ENCODE measurements at places on chromosomes 5 and 9.
A peak's percentile ranks its signal among the peaks of the same experiment; 100 is the strongest.

- no peak for DNase-seq
These were observed 57.3 kb downstream of the TRIO start for GRCh38 chr5:14200312-14200990.

GRCh38 chr9:132440735-132441134 lies 30.7 kb downstream of the CFAP77 start:
- no peak for DNase-seq

GRCh38 chr9:16032799-16033198 lies 480.0 kb downstream of the CCDC171 start:
- peak; percentile 22 for DNase-seq

- no peak for DNase-seq
These were observed 52.3 kb downstream of the FBXO38 start for GRCh38 chr5:148436029-148436428.

GRCh38 chr9:126880947-126881332 lies 20.5 kb downstream of the ZBTB34 start:
- no peak for DNase-seq

GRCh38 chr9:28774433-28775235 lies 1201.4 kb upstream of the C9orf72 start:
- DNase-seq: no peak

- DNase-seq: no peak
These were observed 2.0 kb downstream of the S100Z start for GRCh38 chr5:76851728-76852369.

DNA sequence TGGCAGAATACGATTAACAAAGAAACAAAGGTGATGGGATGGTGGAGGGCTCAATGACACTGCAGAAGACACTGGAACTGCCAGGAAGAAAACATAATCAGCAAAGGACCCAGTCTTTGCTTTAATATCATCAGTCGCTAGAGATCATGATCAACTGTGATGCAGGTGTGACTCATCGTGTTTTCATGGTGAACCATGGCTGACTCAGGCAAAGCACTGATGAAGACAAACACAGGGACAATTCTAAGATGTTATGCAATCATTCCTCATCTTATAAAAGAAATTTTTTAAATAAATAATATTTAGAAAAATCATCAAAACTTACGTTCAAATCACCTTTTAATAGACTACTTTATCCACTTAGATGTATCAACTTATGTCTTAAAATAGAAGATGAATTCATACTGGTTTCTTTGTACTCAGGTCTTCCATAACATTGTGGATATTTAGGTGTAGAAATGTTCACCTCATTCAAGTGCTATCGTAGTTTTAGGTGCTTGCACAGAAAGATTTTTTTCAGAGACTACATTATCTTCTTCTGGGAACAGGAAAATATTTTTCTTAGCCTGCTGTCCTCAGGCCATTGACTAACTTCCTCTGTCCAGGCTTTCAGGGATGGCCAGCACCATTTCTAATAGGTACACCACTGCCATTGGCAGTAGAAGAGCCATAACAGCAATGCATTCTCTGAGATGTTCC lies 673.4 kb upstream of the MEF2C start:
- peak; percentile 71 for DNase-seq

DNA sequence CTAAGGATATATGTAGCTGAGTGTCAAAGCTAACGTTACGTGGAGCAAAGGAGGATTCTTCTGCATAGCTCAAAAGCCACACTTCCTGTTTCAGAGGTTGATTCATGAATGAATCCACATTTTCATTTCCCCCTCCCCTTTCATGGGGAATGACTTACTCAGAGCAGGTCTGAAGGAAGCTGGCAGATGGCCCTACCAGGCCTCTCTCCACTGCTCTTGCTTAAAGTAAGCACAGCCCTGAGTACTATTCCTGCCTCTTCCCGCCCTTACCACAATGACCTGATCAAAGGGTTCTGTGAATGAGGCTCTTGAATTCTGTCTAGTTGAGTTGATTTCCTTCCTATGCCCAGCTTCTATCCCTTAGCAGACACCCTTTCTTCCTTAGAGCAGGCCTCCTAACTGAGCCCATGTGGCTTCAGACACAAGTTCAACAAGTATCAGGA lies 6.3 kb downstream of the IGIP start:
- peak; percentile 75 for DNase-seq

DNA sequence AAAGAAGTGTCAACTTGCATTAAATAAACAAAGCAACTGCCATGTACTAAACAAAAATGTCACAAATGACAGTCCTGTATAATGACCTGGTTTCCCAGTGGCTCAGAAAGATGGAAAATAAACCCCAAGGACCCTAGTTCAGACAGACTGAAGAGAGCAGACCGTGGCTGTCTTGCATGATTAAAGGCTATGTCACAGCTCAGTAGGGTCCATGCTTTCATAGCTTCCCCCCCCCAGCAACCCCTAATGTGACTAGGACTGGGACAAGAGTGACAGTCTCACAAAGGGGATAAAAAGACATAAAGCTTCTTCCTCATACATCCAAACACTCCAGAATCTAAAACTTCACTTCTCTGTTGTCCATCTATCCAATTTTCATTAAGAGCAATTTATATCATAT lies 113.6 kb downstream of the NR6A1 start:
- no peak for DNase-seq

DNA sequence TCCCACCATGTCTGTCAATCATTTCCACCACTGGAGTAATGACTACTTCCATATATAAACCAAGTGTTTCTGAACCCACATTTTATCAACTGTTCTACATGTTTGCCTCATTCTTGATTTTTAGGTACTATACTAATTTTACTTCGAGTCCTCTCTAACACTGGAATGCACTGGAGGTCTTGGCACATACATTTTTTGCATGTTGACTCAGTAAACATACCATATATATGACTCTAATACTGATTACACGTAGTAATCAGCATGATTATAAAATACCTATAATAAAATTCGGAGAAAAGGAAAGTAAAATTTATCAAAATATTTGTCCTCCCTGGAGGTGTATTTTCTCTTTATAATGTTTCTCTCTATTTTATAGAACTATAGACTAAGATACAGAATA lies 621.7 kb upstream of the NUDT12 start:
- DNase-seq: no peak

GRCh38 chr9:71670121-71670520 lies 98.2 kb downstream of the CEMIP2 start:
- DNase-seq: no peak

DNA sequence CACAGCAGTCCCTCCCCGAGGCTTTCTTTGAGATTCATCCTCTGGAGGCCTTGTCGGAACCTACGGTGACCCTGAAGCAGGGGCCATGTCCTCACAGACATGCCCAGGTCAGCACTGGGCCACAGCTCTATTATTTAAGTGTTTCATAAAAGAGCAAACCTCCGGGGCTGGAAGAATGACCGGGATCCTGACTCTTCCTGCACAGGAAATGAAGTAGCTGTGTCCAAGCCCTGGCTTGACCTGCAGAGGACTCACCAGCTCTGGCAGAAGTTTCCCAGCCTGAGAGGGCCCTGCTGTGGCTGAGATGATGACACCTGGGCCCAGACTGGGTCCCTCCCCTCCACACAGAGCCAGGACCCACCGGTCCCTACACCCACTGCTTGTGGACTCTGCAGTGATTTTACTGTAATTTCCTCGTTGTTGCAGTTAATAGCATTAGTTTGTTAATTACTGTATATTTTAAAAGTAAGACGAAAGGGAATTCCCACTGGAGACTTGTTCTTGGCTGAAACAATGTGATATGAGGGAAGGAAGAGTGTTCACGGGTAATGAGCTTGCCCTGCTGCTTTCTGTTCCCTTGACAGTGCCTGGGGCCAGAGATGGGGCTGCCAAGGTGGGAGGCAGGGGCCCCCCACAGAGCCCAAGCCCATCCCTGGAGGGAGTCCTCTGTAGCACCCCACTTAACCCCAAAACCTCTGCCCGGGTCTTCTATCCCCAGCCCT lies 72.2 kb downstream of the PCDH1 start:
- DNase-seq: no peak

- no peak for DNase-seq
These were observed 112.3 kb downstream of the FAM170A start for GRCh38 chr5:119741691-119742090.

GRCh38 chr5:107474716-107475489 lies 195.8 kb downstream of the EFNA5 start:
- DNase-seq: no peak

DNA sequence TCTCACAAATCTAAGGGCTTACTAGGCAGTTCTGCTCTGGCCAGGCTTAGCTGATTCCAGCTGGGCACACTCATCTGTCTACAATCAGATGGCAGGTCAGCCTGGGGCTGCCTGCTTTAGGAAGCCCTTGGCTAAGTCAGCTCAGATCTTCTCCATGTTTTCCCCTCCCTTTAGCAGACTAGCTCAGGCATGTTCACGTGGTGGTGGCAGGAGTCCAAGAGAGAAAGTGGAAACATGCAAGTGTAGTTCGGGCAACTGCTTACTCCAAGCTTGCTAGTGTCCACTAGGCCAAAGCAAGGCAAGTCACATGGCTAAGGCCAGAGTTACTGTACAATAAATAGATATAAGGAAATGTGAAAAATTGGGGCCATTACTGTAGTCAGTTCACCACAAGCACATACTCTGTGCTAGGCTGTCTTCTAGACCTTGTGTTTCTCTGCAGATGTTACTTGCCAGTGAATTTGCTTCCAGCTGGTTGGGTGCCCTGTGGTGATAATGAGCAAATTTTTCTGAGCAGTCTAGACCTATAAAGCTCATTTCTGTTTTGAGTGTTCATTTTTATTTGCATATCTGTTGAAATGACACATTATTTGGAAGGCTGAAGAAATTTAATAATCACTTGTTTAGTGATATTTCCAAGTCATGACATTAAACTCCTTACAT lies 38.3 kb downstream of the RECK start:
- DNase-seq: peak; percentile 79

- no peak for DNase-seq
These were observed 8.1 kb downstream of the HNRNPAB start for GRCh38 chr5:178212241-178213002.

- peak; percentile 37 for DNase-seq
These were observed 814.2 kb upstream of the ZNF608 start for GRCh38 chr5:125560476-125561225.

- no peak for DNase-seq
These were observed 200.0 kb downstream of the AUH start for GRCh38 chr9:91161465-91162300.

DNA sequence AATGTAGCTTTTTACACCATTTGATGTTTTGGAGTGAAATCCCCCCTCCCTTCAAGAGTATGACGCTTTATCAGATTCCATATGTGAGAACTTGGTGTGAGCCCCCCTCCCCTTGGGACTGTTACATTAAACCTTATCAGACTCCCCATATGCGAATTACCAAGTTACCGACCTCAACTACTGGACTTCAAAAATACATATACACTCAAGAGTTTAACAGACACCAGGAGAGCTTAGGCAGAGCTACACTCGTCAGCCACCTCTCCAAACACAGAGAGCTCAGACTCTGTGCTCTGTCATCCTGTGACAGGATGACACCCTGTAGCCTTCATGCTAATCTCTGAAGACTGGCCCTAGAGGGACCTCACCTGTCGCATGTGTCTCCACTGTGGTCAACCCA lies 50.2 kb downstream of the FAM114A2 start:
- DNase-seq: no peak

GRCh38 chr5:162174358-162174974 lies 106.9 kb downstream of the GABRG2 start:
- DNase-seq: no peak

GRCh38 chr5:111975133-111975532 lies 218.1 kb upstream of the NREP start:
- DNase-seq: no peak

DNA sequence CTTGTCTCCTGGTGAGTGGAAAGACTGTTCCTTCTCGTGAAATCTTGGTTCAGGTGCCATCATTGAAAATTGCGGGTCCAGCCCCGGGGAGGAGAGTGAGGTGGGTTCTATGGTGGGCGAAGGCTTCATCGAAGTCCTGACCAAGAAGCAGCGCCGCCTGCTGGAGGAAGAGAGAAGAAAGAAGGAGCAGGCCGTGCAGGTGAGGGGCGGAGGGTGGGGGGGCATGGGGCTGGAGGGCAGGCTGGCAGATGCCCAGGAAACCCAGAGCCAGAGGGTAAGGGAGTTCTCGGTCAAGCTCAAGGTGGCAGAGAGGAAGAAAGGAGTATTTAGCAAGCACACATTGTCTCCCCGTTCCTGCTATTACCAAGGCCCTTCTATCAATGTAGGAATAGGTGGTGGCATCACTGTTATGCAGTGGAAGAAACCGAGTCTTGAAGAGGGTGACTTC lies 24.3 kb upstream of the POMT1 start:
- DNase-seq: no peak

DNA sequence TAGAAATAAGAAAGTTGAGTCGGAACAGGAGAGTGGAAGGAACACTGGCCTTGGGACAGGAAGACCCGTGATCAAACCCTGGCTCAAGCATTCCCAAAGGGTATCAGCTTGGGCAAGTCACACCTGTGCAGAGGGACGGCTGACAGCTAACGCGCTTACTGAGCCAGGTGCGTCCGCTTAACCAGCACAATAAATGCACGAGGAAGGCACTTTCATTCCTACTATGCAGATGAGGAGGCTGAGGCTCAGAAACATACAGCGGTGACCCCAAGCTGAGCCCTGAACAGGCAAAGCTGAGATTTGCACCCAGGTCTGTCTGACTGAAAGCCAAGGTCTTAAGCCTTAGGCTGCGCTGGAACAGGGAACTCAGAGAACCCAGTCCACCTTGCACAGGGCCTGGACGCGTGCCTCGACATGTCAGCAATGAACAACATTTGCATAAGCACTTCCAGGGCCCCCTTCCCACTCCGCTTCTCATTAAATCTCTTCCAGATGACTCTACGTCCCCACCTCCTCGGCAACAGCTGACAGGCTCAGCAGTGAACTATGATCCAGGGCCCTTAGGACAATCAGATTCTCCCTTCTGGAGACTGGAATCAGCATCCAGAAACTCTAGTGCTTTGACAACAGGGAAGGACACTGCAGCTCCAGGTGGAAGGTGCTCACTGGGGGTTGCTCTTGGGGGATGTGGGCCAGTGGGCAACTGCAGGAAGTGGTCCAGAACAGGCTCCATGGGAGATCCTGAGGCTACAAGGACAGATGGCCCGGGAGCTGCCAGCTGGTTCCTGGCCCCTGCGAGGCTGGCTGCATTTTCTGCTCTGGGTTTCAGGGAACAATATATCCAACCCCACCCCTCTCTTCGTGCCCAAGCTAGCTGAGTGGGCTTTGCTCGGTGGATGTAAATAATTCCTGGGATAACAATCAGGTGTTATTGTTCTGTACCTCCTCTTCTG lies 35.2 kb downstream of the SH3PXD2B start:
- DNase-seq: peak; percentile 88

DNA sequence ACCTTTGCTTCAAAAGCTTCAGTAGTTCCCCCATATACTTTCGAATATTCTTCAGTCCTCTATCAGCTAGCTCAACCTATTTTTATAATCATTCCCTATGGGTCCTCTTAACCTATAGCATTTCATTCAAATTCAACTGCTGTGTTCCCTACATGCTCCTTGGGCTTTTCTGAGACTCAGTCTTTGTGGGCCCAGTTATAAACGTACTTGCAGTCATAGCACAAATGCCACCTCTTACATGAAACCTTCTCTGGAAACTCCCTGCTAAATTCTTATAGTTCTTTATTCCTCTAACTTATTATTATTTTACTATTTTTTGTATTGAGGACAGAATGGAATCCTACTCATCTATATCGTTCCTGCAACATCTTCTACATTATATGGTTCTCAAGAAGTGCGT lies 24.7 kb downstream of the MLANA start:
- no peak for DNase-seq

- peak; percentile 19 for DNase-seq
These were observed 156.8 kb downstream of the NXNL2 start for GRCh38 chr9:88691811-88692210.

Data from foreskin keratinocyte (primary cell).